Activated T-helper 9 cell treated with anti-CD3 and anti-CD28 coated beads, Interleukin-2, amount 50 U/mL, for 16 hours (primary cell): ENCODE measurements at places on chromosomes 4 and X.

DNA sequence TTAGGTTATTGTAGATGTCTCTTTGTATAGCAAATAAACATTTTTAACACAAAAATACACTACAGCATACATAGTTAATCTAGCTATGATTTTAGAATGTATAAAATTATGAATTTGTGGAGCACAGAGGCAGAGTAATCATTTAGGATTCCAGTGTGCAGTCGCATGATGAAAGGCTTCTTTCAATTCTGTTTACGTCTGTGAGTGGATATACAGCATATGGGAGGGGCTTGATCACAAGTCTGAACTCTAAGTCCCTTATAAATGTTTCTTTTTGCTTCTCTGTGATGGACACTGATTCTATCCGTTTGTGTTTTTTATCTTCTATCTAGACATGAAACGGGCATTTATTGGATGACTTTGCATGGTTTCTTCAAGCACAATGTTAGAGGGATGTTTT, 1239.6 kb upstream of the AGA start:
- DNase-seq, result no peak

DNA sequence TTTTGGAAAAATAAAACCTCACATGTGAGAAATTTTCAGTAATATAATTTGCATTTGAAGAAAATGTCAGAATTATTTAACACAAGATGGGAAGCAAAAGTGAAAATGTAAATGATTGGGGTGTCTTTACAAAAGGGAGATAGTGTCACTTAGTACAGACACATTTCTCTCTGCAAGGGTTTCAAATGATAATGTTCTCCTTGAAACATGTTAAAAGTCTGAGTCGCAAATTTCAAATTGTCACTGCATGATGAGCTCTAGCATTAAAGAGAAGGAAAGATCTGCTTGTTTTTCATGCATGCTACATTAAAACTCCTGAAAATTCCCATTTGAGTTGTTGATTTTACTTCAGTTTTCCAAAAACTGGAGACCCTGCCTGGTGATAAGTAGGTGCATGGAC, 122.0 kb upstream of the LDB2 start:
- DNase-seq, result no peak

- no peak for DNase-seq
These were observed 105.6 kb downstream of the ANXA10 start for GRCh38 chr4:168197926-168198325.

- DNase-seq, result no peak
These were observed 66.6 kb downstream of the FNIP2 start for GRCh38 chr4:158835226-158836001.
